Caudate nucleus (tissue), 63 donors: ENCODE measurements at places on chromosomes 11 and 22.

DNA sequence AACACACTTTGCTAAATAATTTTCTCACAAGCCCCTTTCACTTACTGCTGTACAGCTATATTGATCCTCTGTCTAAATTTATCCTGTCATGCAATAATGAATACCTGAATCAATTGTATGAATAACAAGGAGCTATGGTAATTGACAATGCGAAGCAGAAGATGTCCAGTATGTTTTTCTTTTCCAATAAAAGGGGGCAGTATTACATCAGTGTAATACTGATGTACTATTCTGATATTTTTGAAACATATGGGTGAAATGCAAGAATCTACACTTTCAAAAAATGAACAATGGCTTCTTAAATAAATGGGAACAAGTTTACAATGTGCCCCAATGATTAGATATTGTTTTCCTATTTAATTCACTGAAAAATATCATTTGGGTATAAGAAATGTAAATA is 315.1 kb downstream of the SOX6 start:
- no peak for DNase-seq

GRCh38 chr22:17779286-17780115 is 5.2 kb upstream of the BID start:
- no peak for DNase-seq

- DNase-seq, result no peak
Measured at GRCh38 chr11:126434950-126435335, 79.5 kb downstream of the ST3GAL4 start.

GRCh38 chr11:129930296-129930695 is 34.9 kb upstream of the NFRKB start:
- DNase-seq, result no peak

DNA sequence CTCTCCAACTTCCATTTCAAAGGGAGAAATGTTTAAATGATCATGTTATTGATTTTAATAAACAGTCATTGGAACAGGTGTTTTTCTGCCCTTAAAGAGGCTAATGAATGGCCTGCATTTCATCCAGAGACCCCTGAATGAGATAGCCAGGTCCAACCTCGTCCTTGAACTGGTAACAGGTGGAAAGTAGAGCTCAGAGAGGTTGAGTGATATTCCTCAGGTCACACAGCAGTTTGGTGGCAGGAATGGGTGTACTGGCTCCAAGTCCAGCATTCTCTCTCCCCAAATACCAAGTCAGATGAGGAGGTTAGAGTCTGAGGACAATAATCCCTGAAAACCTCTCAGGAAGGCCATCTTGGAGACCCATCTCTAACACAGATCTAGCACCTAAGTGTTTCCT is 81.7 kb upstream of the ANO1 start:
- no peak for DNase-seq

- DNase-seq, result no peak
Measured at GRCh38 chr11:57444362-57445121, 15.8 kb upstream of the RTN4RL2 start.

- DNase-seq, result no peak
Measured at GRCh38 chr11:104337273-104337672, 173.3 kb upstream of the PDGFD start.

GRCh38 chr11:123238297-123238696 is 43.2 kb upstream of the CLMP start:
- no peak for DNase-seq

DNA sequence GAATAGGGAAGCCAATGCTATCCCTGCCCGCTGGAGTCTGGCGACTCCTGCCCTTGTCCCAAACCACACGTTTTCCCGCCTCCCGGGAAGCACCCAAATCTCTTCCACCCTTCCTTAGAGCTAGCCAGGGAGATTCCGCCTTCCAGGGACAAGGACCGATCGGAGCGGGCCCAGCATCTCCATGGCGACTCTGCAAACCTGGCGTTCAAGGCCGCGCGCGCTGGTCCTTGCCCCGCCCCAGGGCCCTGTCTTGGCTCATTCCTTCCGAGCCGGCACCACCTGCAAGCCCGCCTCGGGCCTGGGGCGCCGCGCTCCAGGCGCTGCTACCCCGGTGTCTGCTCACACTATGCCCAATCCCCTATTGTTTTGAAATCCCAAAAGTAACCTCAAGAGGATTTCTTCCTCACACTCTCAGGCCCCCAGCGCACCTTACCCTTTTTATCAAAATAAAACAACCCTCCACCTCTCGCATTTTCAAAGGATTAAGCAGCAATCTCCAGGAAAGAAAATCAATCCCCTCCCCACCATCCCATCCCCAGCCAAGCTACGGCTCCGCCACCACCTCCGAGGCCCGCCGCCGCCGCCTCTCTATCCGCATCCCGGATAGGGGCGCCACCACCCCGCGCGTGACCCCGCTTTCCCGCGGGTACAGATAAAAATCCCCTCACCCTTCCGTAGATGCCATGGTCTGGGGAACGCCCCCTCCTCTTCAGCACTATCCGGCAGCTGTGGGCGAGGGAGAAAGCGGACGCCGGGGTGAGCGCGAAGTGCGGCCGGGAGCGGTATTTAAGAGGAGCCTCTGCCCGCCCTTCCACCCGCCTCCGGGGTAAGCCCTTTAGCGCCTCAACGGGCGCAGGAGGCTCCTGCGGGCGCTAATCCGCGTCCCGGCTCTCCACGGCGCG is 825 bp downstream of the SLC1A2 start:
- peak; percentile 65 for DNase-seq

DNA sequence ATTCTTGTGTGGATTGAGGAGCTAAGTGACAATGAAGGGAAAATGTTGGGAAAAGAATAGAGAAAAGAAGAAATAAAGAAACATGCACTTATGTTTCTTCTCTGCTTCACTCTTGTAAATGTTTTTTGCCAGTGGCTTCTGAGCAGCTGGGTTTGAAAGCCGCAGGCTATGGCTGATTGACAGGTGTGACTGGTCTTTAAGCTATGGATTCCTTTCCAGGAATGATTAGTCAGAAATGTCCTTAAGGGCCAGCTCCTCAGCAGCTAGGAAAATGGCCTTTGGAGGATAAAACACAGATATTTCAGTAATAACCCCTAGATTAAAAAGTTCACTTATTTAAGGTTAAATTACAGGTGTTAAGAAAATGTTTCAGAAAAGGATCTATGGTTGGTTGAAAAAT is 6.5 kb upstream of the USP28 start:
- DNase-seq, result no peak

DNA sequence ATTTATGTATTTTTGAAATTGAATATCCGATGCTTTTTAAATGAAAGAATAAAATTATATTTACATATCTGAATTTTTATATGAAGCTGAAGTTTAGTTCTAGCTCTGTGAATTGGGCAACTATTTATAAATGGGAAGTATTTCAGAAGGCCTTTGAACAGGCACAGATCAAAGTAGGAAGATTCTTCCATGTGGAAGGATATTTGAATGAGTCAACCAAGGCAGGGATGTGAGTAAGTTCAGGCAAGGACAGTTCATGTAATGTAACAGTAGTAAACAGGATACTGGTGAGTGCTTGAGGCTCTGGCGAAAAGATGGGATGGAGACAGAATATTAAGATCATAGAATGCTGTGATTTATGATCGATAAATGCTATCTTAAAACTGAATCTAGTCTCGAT is 417.8 kb upstream of the CCDC179 start:
- DNase-seq, result no peak

DNA sequence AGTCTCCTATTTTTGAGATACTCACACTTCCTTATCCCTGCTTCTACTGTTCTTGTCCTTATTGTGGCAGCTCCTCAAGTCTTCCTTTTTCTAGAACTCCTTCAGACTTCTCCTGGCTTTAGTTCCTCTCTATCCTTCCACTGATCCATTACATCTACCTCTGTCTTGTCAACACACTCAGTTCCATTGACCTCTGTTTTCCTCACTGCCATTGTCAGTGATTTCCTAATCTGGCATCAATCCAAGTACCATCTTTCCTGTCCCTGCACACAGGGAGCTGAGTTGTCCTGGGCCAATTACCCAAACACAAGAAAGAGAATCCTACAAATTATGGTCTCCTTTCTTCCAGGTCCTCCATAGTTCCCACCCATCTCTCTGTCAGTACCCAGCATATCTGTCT is 27.9 kb upstream of the RIC3 start:
- DNase-seq, result no peak

DNA sequence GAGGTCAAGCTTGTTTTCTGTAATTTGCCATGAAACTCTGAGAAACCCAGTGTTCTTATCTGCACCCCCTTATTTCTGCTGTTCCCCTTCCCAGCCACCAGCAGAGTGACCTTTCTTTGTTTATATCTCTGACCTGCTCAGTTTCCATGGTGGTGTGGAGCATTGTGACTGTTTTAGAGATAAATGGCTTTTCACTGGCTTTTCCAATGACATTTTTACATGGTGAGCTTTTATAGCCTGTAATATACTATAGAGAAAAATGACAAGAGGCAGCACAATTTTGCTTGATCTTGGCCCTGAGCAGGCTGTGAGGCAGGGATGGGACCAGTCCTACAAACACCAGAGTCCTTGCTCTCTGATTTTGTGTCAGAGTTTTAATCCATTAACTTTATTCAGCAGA is 233.9 kb downstream of the FAT3 start:
- no peak for DNase-seq

- DNase-seq, result no peak
Measured at GRCh38 chr11:58067685-58068084, 36.9 kb downstream of the OR6Q1 start.

DNA sequence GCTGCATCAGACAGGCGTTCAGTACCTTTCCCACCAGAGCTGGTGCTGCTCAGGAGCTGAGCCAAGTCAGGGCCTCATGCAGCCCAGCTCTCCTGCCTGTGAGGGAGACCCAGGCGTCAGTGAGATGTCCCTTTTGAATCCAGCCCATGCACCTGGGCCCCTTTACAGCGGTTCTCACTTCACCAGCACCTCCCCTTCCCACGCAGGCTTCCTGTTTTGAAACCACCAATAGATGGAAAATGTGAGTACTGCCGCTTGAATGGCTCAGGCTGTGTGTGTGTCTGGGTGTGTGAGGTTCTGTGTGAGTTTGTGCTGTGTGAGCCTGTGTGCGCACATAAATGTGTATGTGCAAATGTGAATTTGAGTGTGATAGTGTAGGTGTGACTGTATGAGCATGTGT is 88.4 kb downstream of the UBASH3B start:
- no peak for DNase-seq

GRCh38 chr11:103936059-103936458 is 100.4 kb upstream of the DDI1 start:
- DNase-seq, result no peak

- DNase-seq, result no peak
Measured at GRCh38 chr11:45907911-45908370, 870 bp upstream of the FREY1 start.

DNA sequence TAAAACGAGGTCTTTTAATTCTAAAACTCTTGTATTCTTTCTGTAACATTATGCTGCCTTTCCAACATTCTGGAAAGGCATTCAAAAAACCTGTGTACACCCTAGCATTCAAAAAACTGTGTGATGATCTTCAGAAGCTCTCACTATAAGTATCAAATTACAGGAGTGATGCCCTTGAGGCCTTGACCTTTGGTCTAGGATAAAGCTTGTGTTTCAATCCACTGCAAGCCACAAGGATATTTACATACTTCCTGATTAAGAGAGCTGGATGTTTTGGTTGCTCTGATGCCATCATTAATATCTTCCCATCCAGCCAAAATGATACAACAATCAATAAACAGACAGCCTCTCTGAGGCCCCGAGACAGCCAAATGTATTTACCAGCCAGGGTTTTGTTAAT is 11.9 kb downstream of the CLPB start:
- DNase-seq, result no peak

DNA sequence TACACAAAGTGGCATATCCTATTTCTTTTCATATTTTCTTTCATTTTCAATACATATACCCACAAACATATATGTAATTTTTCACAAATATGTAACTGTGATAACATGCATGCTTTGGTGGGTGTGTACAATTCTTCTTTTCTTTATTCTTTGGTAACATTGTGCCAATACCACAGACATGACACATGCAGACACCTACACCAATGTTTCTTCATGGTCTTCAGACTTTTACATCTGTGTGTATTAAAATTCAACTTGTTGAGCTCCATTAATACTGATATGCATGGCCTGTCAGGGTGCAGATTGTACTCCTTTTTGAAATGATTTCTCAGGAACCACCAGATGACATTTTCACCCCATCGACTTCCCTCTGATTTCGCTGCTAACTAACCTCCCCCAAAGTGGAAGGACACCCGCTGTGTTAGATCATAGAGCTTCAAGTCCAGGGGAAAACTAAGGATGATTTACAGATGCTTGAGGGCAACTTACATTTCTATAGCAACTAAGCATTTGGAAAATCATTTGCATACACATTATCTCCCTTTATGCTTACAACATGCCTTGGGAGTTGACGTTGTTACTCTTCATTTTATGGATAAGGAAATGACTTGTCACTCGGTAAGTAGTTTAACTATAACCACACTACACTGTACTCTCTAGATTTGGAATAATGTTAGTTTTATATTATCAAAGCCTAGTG is 10.5 kb upstream of the PANX3 start:
- no peak for DNase-seq

DNA sequence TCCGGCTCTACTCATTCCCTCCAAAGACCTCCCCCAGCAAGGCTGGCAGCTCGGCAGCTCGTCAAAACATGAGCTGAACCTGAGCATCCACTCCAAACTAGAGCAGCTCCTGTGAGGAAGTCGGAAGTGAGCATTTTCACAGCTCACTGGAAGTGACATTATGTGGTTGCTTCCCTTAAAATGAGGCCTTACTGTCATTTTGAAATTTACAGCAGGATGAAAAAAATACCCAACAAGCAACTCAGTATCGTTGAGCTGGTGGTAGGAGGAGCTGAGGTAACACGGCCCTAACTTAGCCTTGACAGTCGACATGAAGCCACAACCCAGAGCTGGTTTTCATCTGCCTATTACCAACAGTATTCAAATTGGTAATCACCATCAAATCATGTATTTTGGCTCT is 38.0 kb upstream of the ARFGAP3 start:
- no peak for DNase-seq

- DNase-seq, result no peak
Measured at GRCh38 chr22:20776624-20777405, 2.9 kb downstream of the SERPIND1 start.

GRCh38 chr11:61336171-61336935 is 3.3 kb downstream of the TKFC start:
- DNase-seq, result peak; percentile 38

DNA sequence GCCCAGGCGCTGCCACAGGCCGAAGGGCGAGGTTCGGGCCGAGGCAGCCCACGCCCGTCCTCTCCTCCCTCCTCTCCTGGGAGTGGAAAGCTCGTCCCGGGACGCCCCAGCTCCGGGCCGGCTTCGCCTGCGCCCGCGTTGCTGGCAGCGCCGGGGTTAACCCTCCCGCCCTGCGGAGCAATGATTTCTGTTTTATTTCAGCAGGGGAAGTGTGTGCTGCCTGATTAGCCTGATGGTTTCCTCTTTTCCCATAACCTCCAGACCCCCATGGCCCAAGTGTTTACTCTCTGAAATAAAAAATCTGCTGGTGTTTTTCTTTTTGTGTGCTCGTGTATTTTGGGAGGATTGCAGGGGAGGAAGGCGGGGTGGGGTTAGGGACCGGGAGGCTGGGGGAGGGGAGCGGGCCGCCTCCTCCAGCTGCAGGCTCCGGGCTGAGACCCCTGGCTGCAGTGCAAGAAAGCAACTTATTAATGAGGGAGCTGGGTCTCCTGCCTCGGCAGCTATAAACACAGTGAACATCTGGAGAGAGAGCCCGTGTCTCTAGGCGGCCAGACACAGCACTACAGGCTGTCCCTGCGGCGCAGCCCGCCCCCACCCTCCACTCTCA is 38.6 kb downstream of the ETS1 start:
- no peak for DNase-seq
